CD4-positive, CD25-positive, alpha-beta regulatory T cell (primary cell): ENCODE measurements at places on chromosomes 11 and 22. TPM values are rescaled to one million over a fixed set of nuclear protein-coding genes. Genes with fewer than 3 reads are reported as not detected.

DNA sequence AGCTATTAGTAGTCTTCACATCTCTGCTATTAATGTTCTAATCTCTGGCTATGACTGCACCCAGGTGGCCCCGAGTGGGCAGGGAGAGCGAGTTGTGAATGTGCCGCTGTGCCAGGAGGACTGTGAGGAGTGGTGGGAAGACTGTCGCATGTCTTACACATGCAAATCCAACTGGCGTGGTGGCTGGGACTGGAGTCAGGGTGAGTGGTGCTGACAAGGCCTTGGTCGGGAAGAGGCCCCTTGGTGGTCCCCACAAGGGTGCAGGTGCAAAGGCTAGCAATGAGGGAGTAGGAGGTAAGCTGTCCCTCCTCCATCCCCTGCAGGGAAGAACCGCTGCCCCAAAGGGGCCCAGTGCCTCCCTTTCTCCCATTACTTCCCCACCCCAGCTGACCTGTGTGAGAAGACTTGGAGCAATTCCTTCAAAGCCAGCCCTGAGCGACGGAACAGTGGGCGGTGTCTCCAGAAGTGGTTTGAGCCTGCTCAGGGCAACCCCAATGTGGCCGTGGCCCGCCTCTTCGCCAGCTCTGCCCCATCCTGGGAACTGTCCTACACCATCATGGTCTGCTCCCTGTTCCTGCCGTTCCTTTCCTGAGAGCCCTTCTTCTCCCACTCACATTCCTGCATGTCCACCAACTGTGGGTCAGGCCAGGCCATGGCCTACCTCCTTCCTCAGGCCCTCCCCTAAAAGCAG is 2.9 kb downstream of the IZUMO1R start:
- H3K27me3 ChIP-seq, result no peaks in the 10 kb centered on the region
- no peak for DNase-seq
- no peaks in the 10 kb centered on the region for H3K4me1 ChIP-seq
- H3K36me3 ChIP-seq, result no peaks in the 10 kb centered on the region
- H3K27ac ChIP-seq, result no peak overlapping the region

OR10V1 gene
- total RNA-seq, result not detected

DNA sequence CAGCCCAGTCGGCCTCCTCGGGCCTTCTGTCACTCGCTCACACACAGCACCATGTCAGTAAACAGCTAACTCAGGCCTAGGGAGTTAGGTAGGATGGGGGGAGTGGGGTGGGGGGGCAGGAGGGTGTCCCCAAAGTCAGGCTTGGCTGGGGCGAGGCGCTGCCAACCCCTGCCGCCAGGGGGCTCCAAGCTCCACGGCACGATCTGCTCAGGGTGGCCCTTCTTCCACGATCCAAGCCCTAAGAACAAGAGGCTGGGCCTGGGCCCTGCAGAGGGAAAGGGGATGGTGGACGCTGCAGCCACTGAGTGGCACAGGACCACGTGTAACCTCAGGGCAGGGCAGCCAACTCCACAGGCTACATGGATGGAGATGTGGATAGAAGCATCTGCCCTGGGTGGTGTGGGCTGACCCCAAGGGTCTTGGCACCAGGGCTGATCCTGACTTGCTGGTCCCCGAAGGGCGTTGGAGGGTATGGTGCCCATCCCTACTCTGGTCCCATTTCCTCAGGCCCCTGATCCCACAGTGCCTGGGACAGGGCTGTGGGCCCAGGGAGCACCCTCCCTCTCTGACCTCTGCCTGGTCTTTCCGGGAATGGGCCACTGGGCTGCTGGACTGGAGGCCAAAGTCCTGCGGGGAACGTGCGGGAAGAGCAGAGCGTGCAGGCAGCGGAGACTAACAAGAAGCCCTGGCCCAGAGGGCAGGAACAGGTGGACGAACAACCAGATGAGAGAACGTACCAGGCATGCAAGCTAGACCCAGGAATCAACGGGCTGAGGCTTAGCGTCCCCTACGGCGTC is 29.1 kb upstream of the TXNRD2 start:
- H3K36me3 ChIP-seq, result peaks cover 3% of the 10 kb centered on the region
- no peaks in the 10 kb centered on the region for H3K27me3 ChIP-seq
- H3K27ac ChIP-seq, result no peak overlapping the region
- H3K4me3 ChIP-seq, result no peak overlapping the region

MOGAT2 gene
- not detected for total RNA-seq

GPHA2 gene
- not detected for total RNA-seq

OR51B5 gene
- total RNA-seq, result not detected
